ENCODE measurements at places on chromosomes 1 and 21.

GRCh38 chr1:23791516-23792047 lies 637 bp downstream of the LYPLA2 start:
- DNase-seq: no peak

- DNase-seq: no peak
These were observed 671.7 kb upstream of the PTBP2 start for GRCh38 chr1:96049759-96050409.

DNA sequence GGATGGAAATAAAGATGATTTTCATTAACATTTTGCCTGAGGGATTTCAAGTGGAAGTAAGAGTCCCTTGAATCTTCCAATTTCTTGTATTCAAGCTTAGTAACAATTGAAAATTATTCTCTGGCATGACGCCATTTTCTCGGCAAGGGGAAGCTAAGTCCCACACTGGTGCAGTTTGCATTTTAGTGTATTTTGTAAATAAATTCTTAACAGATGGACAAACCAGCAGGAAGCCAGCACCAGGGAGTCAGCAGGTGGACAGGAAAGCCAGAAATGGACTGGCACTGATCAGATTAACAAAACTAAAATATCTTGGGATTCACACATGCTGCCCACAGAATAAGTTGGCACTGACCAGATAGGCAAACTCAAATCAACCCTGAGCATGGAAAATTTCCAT lies 311.3 kb downstream of the LRRIQ3 start:
- no peak for DNase-seq

- no peak for DNase-seq
These were observed 19.5 kb upstream of the CYP4X1 start for GRCh38 chr1:47003896-47004403.

- no peak for DNase-seq
These were observed 4.2 kb upstream of the NLRP3 start for GRCh38 chr1:247411621-247412327.

DNA sequence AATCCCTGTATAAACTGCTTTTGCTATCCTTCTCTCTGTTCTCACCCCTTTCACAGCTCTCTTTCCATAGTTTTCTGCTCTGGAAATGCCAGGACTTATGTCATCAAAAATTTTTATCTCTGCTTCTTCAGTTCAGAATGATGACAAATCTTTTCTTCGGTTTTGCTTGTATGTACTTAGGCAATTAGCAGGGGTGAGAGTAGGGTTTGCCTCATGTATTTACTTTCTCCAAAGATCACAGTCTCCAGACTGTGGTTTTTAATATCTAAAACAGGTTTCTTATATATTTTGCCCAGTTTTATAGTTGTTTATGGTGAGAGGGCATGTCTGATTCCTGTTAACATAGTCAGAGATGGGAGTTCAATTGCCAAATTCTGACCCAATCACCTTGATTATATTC lies 235.4 kb upstream of the LYPLAL1 start:
- DNase-seq: no peak

- DNase-seq: no peak
These were observed 26.7 kb downstream of the RTCA start for GRCh38 chr1:100292711-100293110.

DNA sequence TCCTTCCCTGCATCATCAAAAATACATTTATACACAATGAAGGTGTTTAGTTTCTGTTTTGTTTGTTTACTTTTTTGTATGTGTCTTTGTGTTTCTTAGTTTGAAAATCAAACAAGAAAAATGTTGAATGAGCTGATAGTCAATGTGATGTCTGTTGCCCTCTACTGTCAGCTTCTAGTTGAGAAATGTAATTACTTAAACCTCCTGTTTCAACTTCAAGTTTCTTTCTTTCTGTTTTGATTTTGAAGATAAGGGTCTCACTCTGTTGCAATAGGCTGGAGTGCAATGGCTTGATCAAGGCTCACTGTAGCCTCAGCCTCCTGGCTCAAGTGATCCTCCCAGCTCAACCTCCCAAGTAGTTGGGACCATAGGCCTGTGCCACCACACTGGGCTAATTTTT lies 37.5 kb downstream of the SPTA1 start:
- DNase-seq: no peak

DNA sequence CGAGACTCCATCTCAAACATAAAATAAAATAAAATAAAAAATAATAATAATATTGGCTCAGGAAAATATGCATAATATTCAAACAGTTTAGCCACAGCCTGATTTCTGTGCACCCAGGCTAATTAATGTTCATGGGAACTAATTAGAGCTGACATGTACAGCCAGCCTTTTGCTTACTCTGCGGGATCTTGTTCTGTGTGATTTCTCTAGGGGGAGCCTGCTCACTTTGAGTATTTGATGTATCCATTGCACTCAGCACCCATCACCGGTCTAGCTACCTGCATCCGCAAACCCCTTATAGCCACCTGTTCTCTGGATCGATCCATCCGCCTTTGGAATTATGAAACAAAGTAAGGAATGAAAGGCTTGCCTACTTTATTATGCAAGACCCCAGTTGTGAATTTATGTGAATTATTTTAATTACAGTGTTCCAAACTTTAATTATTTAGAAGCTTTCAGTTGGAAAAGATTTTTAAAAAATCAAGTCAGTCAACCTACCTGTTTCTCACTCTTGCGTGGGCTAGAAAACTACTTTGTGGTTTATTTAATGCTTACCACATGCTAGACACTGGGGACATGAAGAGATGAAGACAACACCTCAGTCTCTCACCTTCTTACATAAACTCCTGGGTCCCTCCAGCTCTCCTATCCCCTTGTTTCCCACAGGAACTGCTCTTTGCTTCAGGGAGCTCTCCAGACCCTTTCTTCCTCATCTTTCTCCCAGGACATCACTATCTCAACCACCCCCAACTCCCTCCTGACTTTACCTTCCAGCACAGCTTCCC lies 25.4 kb downstream of the CFAP57 start:
- DNase-seq: no peak

- DNase-seq: no peak
These were observed 862 bp upstream of the SGIP1 start for GRCh38 chr1:66532798-66533783.

GRCh38 chr1:202072211-202072765 lies 50.4 kb upstream of the GPR37L1 start:
- DNase-seq: no peak

- no peak for DNase-seq
These were observed 224.5 kb upstream of the NFIA start for GRCh38 chr1:60857851-60858250.

DNA sequence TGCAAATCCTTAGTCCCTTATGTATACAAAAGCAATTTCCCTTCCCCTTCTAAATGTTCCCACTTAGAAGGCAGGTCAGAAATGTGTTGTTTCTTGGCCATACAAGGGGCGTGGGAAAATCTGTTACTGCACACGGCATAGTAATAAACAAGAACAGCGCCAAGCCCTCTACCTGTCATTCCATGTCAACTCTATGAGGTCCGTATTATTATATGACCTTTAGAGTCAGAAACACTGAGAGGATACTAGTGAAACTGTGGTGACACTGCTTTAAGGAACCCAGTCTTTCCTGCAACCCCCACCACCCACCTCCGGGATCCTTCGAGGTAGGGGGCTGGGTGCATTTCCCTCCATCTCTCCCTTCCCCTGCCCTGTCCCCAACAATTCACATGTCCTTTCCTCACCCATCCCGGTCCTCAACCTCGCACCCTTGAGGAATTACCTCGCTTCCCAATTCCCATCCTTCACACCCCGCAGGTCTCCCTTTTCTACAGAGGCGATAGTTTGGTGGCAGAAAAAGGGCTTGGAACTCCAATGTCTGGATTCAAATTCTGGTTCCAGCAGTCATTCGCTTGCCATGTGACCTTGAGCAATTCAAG lies 647 bp downstream of the SDHB start:
- DNase-seq: no peak

DNA sequence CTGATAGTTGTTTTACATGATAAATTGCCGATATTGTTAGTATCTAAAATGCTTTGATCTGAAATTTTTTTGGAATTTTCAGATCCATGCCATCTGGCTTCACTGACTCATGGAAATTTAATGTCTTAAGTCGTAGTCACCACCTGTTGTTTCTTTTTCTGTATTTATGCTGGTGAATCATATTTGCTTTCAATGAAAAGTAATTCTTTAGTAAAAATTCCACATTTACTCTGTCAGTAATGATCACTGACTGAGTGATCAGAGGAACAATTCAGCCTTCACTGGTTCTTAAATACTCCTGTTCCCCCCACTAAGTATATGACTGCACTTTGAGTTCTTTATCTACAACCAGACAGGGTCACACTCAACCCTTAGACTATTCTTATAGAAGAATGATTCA lies 185.6 kb upstream of the NRIP1 start:
- peak; percentile 21 for DNase-seq

DNA sequence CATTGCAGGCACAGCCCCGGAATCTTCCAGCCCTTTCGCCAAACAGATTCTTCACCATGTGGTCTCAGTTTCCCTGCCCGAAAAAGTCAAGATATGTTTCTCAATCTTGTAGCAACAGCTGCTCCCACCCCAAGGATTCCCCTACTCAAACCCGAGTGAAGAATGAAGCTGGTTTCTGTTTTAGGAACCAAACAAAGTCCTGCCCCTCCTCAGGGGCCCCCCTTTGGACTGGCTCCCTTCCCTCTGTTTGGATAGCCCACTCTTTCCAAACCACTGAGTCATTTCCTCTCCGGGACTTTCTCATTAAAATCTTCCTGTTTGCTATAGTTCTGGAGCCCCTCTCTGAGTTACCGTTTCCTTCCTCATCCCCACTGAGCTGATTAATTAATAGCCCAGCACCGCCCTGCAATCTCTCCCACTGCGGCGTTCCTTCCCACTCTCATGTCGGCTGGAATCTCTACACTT lies 100.9 kb downstream of the TSEN15 start:
- DNase-seq: peak; percentile 10

DNA sequence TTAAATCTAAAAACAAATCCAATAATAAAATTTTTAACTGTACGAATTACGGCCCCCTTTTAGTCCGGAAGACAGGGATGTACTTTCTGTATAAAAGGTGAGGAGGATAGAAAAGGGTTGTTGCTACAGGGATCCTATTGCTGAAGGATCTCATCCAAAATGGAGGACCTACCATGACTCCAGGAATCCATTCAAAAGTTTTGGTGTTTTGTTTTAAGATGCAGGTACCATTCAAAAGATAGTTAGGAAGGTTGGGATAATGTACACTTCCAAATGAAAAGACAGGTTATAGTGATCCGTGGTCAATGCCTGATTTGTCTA lies 1.3 kb upstream of the ENAH start:
- no peak for DNase-seq

DNA sequence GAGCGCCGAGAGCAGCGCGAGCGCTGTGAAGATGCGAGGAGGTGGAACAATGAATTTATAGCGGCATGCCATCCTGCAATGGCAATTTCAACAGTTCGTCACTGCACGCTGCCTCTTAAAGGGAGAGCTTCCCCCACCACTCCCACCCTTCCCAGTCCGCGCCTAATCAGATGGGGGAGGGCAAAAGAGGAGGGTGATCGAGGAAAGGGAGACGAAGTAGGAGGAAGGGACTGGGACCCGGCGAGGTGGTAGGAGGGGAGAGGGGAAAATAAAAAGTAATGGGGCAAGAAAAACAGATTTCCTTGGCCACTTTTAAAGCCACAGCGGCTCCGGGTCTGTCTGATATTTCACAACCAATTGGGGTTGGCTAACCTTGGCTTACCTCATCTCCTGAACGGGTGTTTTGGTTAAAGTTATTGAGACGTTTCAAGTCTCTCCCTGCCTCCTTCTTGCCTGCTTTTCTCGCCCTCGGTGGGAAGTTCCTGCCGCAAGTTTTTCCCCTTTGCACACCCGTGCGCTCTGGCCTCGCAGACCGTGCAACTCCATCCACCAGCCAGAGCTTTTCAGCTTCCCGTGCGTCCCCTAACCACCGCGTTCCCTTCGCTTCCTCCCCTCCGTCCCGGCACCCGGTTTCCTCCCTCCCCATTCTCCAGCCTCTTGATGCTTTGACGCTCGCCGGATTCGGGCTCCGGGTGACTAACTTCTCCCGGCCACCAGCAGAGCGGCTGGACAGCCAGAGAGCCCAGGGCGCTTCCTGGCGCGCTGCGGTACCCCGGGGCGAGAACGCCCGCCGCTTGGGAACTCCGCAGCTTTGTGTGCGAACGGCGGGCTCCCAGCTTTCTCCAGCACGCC lies at the start of gene ADAMTS5:
TSS of gene ADAMTS5 (minus strand) at position 27 of the 852 bp plus-strand sequence. CDS start 697 bp downstream, outside the sequence.
- peak; percentile 52 for DNase-seq

DNA sequence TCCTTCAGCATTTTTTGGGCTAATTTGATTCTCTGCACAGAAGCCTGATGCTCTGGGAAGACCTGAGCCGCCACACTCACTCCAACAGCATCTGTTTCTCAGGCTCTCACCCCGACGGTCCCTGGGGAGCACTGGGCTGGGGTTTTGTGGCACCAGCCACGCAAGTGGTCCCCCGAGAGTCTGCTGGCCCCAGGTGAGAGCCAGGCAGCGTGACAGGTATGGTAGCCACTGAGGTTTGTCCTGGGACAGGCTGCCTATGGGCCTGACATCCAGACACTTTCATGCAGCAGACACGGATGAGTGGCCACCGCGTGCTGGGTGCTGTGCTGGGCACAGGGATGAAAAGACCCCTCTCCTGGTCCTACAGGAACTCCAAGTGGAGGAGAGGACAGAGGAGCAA lies 11.0 kb downstream of the AJAP1 start:
- DNase-seq: no peak

DNA sequence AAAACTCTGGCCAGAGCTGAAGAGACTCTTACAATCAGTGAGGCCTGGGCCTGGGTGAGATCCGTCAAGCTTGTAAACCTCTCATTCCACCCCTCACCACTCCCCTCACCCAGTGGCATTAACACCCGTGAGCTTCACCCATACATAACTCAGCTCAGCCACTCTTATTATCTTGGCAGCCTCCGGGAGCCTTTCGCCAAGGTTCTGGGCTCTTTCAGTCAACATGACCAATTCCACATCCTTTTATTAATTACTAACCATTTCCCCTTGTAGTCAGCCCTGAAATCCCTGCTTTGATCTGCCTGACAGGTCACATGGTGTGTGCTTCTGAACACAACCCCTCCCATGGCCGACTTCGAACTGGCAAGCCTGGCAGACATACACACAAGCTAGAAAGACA lies 134.8 kb downstream of the SETD4 start:
- DNase-seq: peak; percentile 72

- no peak for DNase-seq
These were observed 435.1 kb downstream of the PRDM2 start for GRCh38 chr1:14135070-14135469.

- DNase-seq: no peak
These were observed 35.0 kb upstream of the GRHL3 start for GRCh38 chr1:24284156-24284471.

- DNase-seq: no peak
These were observed 182.7 kb downstream of the AJAP1 start for GRCh38 chr1:4837031-4837600.

DNA sequence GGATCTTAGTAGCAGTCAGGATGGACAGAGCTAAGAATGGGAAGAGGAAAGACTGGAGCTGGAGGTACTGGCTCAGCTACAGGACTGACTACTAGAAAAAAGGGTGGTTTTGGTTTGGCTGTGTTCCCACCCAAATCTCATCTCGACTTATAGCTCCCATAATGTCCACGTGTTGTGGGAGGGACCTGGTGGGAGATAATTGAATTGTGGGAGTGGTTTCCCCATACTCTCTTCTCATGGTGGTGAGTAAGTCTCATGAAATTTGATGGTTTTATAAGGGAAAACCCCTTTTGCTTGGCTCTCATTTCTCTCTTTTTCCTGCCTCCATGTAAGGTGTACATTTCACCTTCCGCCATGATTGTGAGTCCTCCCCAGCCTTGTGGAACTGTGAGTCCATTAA lies 466.5 kb upstream of the DEPDC1 start:
- DNase-seq: peak; percentile 24

Data from RCC 7860 (cell line).